ENCODE measurements at places on chromosomes 2 and 18.

DNA sequence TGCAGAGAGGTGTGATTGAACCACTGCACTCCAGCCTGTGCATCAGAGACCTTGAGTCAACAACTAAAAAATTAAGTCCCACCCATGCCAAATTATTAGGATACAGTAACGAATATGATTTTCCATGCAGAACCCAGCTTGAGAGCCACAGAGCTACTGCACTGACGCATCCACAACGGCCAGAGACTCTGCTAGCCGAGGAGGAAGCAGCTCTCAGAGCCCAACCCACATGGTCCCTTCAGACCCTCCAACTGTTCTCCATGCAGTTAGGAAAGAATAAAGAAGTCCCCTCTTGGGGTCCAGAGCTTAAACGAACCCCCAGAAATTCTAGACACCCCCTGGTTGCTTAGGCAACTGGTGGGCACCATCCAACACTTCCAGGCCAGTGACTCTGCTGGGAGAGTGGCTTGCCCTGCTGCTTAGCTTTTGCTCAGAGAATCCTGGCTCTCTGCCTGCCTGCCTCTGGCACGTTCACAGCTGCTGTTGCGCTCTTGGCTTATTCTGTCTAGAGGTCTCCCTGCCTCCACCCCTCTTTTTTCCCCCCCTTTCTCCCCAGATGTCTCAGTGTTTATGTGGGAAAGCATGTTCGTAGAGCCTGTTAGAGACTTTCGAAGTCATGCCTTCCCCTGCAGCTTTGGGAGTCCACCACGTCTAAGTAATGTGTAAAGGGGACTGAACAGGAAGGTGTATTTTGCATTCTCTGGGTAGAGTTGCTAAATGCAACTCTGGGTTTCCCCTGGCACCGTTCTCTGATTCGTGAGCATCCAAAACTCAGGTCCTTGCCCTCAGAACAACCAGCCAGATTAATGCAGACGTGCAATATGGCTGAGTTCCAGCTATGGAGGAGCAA, 26.0 kb upstream of the SP3 start:
- no peak for DNase-seq

DNA sequence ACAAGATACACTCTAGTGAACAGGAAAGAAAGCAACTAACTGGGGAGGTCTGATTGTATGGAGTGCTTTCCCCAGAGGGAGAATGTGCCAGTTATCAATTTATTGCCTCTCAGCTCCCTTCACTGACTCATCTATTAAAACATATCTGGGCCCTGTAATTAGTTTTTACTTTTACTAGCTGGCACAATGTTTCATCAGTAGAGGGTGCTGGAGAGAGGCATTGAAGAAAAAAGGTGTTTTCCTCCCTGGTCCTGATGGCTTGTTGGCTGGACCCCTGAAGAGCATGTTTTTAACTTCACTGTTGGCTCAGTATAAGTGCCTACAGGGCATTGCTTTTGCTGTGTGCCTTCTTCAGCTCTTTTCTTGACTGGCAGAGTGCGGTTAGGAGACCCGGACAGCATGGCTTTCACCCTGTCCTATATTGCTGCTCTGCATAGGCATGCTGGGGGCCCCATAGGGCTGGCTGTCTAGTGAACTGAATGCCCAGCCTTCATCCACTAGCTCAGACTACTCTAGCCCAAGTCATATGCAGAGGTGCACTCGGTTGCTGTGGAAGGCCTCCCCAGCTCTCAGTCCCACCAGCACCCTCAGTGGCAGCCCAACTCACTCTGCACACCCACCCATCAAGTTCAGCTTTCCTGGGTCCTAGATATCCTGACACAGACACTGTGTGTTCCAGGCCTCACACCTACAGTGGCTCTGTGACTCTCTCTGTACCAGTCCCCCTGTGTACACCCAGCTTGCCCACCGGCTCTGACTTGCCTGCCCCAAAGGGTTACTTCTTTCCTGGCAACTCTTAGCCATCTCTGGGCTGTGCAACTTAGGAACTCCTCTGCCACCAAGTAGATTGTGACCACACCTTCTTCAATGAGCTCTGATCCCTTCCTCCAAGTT, 62.3 kb upstream of the ACYP2 start:
- no peak for DNase-seq

GRCh38 chr18:48355276-48356115, 53.7 kb downstream of the ZBTB7C start:
- DNase-seq = no peak

DNA sequence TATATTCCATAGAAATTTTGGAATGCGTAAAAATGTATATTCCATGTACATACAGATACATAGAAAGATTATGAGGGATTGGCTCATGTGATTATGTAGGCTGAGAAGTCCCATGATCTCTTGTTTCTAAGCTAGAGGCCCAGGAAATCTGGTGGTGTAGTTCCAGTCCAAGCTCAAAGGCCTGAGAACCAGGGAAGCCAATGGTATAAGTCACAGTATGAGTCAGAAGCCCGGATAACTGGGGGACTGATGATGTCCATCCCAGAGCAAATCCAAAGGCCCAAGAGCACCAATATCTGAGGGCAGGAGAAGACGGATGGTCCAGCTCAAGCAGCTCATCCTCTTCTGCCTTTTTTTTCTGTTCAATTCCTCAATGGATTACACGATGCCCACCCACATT, 385.0 kb upstream of the KLHL29 start:
- no peak for DNase-seq

GRCh38 chr18:36572135-36572856, 256.5 kb downstream of the TPGS2 start:
- DNase-seq = no peak

GRCh38 chr18:8623549-8624106, 14.4 kb downstream of the RAB12 start:
- DNase-seq = no peak

GRCh38 chr2:164671664-164672396, 50.5 kb upstream of the GRB14 start:
- no peak for DNase-seq

DNA sequence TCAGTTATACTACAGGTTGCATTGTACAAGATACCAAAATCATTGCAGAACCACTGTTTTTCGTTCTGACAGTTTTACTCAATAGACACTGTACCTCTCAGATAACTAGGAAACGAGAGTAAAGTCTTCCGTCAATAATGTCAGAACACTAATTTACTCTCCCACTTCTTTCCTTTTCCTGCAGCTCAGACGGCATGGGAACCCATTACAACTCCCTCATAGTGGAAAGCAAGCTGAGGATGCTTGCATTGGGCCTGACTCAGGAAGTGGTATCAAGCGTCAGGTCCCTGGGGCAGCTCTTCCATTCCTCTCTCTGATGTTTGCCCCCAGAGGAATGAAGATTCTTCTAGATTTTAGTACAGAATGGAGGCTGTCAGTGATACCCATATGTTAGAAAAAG, 23.9 kb upstream of the FHL2 start:
- DNase-seq = no peak
